ENCODE measurements at places on chromosomes 3 and 15. TPM values are rescaled to one million over a fixed set of nuclear protein-coding genes. Genes with fewer than 3 reads are reported as not detected.

- no peak for DNase-seq
- no peak overlapping the region for H3K4me3 ChIP-seq
- no peak overlapping the region for H3K27ac ChIP-seq
These were observed 17.0 kb downstream of the TM4SF18 start for GRCh38 chr3:149316437-149316836.

DNA sequence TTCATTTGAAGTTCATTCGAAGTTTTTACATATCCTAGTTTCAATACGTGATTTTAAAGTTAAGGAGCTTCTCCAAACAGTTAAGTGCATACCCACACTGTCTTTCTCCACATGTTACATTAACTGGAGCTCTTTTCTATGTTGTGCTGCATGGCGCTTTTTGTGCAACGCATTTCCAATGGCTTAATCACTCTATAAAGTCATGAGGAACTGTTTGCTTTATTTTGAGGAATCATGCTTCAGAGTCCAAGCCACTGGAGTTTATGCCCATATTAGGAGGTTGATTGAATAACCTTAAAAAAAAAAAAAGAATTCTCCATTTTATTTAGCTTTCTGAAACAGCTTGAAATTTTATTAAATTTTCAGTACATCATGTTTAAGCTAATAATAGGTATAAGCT, 109.4 kb upstream of the MBNL1 start:
- no peak overlapping the region for H3K27ac ChIP-seq
- no peaks in the 10 kb centered on the region for H3K27me3 ChIP-seq
- no peak for DNase-seq
- H3K36me3 ChIP-seq = no peaks in the 10 kb centered on the region

GRCh38 chr3:129534428-129535027, 6.1 kb downstream of the RHO start:
- no peaks in the 10 kb centered on the region for H3K36me3 ChIP-seq
- H3K27me3 ChIP-seq = no peaks in the 10 kb centered on the region
- no peak overlapping the region for H3K27ac ChIP-seq
- peaks cover 6% of the 10 kb centered on the region for H3K4me1 ChIP-seq
- no peak overlapping the region for H3K4me3 ChIP-seq

GRCh38 chr15:37767841-37768455, 166.5 kb upstream of the TMCO5A start:
- H3K36me3 ChIP-seq = no peaks in the 10 kb centered on the region
- no peak overlapping the region for H3K27ac ChIP-seq
- H3K4me3 ChIP-seq = no peak overlapping the region
- H3K27me3 ChIP-seq = no peaks in the 10 kb centered on the region

GRCh38 chr3:132444383-132444782, 27.1 kb downstream of the DNAJC13 start:
- DNase-seq = no peak
- H3K36me3 ChIP-seq = no peaks in the 10 kb centered on the region
- no peak overlapping the region for H3K4me3 ChIP-seq
- H3K27ac ChIP-seq = no peak overlapping the region
- H3K4me1 ChIP-seq = no peaks in the 10 kb centered on the region

- no peak overlapping the region for H3K4me3 ChIP-seq
- peak overlapping the region; percentile 71 for H3K27ac ChIP-seq
- no peaks in the 10 kb centered on the region for H3K36me3 ChIP-seq
- H3K4me1 ChIP-seq = no peaks in the 10 kb centered on the region
- peak; percentile 82 for DNase-seq
These were observed 105.0 kb downstream of the LRRK1 start for GRCh38 chr15:101024073-101024695.

DNA sequence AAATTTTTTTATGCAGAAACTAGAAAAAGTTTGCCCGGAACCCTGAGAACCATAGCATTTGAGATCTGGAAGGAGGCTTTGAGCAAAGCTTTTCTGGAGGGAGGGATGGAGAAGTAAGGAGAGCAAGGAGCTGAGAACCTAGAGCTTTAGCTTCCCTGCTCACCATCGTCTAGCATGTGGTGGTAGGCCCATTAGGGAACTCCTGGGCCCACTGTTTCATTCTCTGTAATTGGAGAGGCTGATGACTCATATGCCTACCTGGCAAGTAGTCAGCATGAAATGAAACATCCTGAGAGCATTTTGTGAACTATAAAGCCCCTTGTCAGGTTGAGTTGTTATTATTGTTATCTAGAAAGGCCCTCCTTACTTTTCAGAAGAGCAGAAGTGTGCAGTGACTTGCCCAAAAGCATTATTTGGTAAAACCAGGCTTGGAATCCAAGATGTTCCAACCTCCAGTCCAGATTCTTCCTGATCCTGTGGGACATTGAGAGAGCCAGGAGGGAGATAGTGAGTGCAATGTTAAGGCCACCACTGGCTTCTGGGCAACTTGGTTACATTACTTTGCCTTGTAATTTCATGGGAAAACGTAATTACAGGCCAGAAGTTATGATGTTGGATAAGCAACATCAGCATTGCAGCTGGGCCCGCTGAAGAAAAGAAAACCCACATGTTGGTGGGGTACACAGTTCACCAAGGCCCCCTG, 104.5 kb upstream of the BFSP2 start:
- peak overlapping the region; percentile 6 for H3K27ac ChIP-seq
- H3K27me3 ChIP-seq = no peaks in the 10 kb centered on the region
- no peak for DNase-seq

- no peaks in the 10 kb centered on the region for H3K36me3 ChIP-seq
- H3K27me3 ChIP-seq = no peaks in the 10 kb centered on the region
- H3K27ac ChIP-seq = no peak overlapping the region
- no peak overlapping the region for H3K4me3 ChIP-seq
These were observed 137.5 kb downstream of the OPA1 start for GRCh38 chr3:193730511-193730910.

GMPS gene
- total RNA-seq = 22.9 TPM

DPPA2 gene
- total RNA-seq = not detected

CHDH gene
- total RNA-seq = 2.2 TPM
